ENCODE measurements at places on chromosomes 2 and 18.

DNA sequence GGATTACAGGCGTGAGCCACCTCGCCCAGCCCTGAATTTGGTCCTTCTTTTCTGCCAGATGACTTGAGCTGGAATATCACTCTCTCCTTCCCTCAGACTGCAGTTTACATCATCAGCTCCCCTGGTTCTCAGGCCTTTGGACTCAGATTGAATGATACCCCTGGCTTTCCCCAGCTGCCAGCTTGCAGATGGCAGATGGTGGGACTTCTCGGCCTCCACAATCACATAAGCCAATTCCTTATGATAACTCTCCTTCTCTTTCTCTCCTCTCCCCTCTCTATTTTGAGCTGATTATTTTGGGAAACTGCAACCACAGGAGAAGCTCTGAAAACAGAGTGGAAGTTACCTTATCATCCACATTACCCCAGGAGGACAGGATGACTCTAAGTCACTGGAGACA, 33.4 kb upstream of the ATP8B1 start:
- DNase-seq = no peak

DNA sequence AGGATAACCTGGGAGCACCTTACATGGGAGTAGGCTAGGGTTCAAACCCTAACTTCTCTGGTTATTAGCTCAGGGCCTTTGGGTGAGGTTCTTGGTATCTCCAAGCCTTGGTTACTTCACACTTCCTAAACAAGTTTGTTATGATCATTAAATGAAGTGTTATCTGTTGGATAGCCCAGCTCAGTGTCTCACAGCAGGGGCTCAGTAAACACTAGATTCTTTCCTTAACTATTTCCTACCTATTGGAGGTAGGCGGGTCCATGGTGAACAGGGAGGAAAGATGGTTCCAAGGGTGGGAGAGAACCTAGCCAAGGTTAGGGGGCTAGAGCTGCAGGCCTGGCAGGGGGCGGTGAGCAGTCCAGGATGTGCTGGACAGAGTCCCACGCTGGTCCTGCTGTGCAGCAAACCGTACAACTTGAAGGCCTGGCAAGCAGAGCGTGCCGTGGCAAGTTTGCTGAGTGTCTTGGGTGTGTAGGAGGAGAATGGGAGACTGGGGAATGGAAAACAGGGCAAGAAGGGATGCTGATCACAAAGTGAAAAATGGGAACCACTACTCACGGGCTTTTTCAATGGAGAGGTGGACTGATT, 259.1 kb downstream of the PRKCE start:
- DNase-seq = no peak

DNA sequence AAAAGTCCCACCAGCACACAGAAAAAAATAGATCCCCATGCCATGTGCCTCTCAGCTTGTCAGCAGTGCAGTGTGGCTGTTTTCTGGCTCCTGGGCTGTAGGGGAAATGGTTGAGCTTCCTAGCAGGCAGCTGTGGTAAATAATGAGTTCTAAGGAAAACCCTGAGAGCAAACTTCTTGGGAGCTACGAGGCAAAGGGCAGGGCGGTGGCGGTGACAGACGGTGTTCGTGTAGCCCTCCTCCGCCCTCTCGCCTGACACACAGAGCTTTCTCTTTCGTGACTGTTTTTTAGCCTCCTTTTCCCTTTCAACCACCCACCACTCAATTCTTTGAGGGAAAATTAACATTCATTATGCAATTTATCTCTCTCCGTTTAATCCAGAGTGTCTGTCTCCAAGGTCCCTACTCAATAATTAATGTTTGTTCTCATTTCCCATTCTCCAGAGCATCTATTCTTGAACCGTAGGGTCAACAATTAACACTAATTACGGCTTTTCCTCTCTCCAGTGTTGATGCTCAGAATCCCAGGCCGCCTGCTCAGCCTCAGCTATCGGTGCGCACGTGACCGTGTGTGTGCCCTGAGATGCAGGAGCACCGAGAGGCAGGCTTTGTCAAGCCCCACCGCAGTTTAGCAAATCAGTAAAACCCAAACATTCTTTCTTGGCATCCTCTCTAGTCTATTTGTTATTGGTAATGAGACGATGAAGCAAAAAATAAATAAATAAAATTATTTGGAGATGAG, 50.1 kb downstream of the KIAA2012 start:
- no peak for DNase-seq

GRCh38 chr18:10463741-10464140, 9.3 kb downstream of the APCDD1 start:
- no peak for DNase-seq

- no peak for DNase-seq
These were observed 24.2 kb upstream of the ZDBF2 start for GRCh38 chr2:206250041-206250897.

DNA sequence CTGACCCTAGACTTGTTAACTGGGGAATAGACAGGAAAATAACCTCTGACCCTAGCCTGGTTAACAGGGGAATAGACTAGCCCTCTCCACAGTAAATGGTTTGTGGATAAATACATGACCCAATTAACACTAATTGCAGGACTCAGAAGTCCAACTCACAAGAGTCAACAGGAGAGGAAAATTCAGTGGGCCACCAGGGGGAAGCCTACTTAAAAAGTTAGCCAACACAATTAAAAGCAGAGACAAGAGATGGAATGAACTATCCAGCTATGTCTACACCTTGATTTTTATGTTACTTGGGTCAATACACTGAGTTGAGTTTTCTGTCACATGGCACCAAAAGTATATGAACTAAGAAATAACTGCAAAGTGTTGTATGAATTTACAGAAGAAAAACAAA, 158.8 kb upstream of the SLC39A10 start:
- DNase-seq = peak; percentile 5

DNA sequence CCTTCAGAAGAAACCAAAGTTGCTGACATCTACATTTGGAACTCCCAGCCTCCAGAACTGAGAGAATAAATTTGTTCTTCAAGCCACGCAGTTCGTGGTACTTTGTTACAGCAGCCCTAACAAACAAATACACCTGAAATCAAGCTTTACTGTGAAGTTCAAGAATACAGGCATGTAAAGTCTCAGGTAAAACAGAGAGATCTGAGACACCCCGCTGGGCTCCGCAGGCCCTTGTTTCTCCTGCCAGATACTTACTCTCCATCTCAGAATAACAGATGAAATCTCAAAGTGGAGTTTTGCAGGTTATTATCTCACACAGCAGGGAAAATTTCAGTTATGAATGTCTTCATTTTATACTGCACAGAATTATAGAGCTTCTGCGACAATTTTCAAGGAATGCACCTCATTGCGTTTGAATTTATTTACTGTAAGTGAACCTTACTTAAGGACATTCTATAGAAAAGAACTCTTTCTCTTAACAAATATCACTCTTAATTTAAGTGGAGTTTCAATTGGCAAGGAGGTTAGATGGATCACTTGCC, 492.4 kb upstream of the LRATD1 start:
- no peak for DNase-seq

DNA sequence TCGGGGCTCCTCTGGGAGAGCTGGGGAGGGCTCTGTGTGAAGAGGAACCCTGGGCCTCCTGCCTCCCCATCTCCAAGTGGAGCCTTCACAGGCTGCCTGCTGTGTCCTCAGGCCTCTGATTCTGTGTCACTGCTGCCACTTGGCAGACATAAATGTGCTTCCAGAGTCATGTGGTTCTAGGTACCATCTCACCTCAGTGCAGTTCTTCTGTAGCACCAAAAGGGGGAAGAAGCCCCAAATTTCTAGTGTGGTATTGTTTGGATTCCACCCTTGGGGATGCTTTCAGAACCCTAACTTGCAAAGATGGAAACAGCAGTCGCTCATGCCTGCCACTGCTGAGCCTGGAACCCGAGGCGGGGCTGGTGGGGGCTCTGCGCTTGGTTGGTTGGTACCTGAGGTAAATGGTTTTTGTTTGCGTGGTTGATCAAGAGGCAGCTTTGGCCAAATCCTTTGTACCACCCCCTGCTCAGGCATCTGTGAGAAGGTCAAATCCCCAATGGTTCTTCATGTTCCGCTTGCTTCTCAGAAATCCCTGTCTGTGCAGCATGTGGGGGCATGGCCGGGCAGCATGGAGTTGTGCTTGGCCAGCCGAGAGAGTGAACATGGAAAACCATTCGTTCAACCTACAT, 27.5 kb downstream of the COA5 start:
- DNase-seq = no peak

- DNase-seq = peak; percentile 38
These were observed 101.5 kb downstream of the GALNT1 start for GRCh38 chr18:35683021-35683420.

GRCh38 chr2:197677056-197677455, 1.7 kb upstream of the RFTN2 start:
- no peak for DNase-seq

GRCh38 chr2:121599963-121600651, 49.2 kb downstream of the CLASP1 start:
- no peak for DNase-seq

GRCh38 chr2:56473524-56473923, 289.7 kb downstream of the CCDC85A start:
- no peak for DNase-seq

GRCh38 chr2:902584-902983, 48.1 kb upstream of the SNTG2 start:
- DNase-seq = no peak

DNA sequence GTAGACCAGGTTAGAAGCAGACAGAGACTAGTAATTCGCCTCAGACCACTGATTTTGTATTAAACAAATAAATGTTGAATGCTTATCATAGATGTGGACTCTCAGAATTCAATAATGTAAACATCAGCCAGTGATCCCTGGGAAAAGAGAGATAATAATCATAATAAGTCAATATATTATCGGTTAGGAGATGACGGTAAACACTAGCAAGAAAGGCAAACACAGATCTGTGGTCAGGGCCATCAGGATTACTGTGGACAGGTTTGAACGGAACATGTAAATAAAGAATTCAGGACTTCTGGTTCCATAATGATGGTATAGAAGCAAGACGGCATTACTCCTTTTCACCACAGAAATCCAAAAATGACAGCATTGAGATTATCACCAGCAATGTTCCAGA, 861.6 kb downstream of the CBLN2 start:
- no peak for DNase-seq

- no peak for DNase-seq
These were observed 33.0 kb upstream of the METTL21A start for GRCh38 chr2:207658156-207658555.

- DNase-seq = no peak
These were observed 57.0 kb downstream of the CCDC150 start for GRCh38 chr2:196696423-196697079.

GRCh38 chr2:239027391-239028252, 179.7 kb downstream of the TWIST2 start:
- no peak for DNase-seq

All from globus pallidus (tissue), 1 donor.